ENCODE measurements at places on chromosomes 2 and 18.

- no peak for DNase-seq
These were observed 15.9 kb upstream of the NMUR1 start for GRCh38 chr2:231546014-231546715.

DNA sequence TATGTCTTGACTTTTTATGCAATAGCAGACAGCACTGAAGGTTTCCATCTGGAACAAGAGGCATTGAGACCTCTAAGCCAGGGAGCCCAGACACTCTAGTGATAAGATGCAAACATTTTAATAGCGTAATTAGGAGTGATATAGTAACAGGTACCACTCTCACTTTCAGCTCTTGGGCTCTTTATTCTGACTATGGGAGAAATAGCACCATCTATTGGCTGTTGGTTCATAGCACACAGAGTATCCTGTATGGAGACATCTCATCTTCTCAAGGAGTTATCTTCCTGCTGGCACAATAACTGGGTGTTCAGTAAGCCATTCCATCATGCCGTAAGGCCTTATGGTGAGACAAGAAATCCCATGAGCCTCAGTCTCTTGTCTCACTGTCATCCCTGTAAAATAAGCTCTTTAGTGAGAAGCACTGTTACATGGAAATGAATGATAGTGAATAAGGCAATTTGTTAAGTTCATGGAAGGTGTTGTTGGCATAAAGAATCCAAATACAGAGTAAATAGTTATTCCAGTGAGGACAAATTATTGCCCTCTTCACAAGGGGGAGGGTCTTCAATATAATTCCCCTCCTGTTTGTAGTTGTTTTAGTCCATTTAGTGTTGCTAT, 48.3 kb downstream of the THUMPD2 start:
- no peak for DNase-seq

DNA sequence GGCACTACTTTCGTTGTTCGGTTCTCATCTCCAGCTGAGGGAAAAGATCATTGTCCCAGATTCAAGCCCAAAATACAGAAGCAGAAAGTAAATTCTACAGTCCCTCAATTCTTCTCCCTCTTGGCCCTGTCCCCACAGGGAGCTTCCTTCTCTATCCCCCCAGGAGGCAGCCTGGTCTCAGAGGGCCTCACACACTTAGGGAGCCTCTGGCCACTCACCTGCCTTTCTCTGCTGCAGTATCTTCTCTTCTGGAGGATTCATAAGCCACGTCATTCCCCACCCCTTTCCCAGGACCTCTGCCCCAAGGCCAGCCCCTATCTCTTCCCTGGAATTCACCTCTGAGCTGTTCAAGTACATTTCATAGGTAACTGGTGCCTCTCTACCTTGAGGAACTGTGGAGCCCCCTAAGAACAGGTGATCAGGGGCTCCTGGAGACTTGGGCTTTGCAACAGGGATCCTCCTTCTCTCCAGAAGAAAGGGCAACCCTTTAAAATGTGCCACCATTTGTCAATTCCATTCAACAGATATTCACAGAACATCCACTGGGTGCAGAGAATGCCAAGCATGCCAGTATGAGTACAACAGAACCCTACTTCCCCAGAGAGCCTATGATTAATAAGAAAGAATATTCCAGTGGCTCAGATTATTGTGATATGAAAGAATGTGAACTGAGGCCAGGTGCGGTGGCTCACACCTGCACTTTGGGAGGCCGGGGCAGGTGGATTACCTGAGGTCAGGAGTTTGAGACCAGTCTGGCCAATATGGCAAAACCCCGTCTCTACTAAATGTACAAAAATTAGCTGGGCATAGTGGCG, 72.9 kb downstream of the CIB4 start:
- no peak for DNase-seq

- DNase-seq = no peak
These were observed 283.4 kb upstream of the FBXO11 start for GRCh38 chr2:48189552-48190228.

All from activated CD8-positive, alpha-beta memory T cell treated with anti-CD3 and anti-CD28 coated beads for 48 hours (primary cell).